ENCODE measurements at places on chromosomes 7 and 10.

DNA sequence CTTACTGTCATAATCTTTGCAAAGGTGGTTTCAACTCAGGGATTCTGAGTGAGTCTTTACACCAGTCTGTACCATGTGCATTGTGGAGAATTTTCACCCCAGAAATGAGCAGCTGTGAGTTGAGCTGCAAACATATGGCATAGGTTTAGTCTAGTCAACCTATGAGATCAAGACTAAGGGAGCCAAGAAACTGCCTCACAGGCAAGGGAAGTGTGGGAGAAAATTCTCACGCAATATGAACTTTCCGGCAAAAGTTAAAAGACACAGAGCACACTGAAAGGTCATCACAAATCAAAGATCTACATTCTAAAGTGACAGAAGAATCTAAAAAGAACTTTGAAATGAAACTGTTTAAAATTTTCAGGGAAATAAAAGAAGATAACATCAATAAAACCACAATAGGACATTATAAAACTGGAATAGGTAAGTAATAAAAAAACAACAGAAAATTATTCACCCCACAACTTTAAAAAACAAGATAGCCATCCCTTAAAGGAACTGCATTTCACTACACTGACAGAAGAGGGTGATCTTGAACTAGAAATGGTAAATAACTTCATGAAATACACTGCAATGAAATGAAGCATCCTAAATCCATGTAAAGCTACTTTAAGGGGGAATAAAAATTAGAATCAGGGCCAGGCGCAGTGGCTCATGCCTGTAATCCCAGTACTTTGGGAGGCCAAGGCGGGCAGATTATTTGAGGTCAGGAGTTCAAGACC is 63.5 kb downstream of the LGI1 start:
- DNase-seq = no peak

DNA sequence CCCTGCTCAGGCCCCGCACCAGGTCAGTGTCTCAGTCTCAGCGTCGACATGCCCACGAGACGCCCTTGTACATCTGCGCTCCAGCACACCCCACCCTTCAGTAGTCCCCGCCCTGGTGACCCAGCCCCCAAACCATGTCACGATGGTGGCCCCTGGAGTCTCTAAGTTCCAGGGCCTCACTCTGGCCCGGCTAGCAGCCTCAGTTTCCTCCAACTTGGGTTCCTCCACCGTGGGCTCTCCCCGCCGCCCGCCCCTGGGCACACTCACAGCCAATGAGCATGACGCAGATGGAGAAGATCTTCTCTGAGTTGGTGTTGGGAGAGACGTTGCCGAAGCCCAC is 27.0 kb downstream of the KCNH2 start:
- DNase-seq = no peak

DNA sequence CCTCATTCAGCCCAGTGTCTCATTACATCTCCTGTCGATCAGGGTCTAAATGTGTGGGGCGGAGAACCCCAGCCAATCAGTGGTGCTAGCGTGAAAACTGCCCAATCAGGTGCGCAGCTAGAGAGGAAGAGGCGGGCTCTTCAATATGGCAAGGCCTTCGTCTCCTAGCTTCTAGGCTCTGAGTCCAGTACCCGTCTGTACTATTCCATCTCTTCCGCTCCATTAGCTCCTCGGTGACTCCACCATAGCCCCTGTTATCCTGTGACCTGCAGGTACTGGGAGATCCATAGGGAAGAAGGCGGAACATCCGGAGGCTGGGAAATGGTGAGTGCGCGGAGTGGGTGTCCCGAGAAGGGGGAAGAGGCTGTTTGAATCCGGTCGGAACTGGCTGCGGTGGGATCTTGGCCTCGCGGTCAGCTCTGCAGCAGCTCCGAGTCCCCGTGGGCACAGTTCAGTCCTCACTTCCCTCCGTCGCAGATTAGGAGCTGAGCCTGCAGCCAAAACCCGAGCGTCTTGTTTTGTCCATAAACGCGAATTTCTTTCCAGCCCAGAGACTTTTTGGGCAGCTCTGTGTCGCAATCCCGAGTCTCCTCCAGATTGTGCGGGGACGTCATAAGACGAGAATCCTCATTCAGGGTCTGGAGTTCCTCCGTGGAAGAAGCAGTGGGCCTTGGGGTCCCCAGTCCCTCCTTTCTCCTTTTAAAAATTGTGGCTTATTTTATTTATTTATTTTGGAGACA is at the start of gene ZNF727:
Gene ZNF727 (plus strand): TSS at position 134 of the 740 bp plus-strand sequence. CDS start 188 bp downstream, at position 322.
- no peak for DNase-seq

- DNase-seq = no peak
These were observed 5.5 kb downstream of the NKX2-3 start for GRCh38 chr10:99537989-99538917.
